ENCODE measurements at places on chromosomes 12 and 14. TPM values are rescaled to one million over a fixed set of nuclear protein-coding genes. Genes with fewer than 3 reads are reported as not detected.
A peak's percentile ranks its signal among the peaks of the same experiment; 100 is the strongest.

The CSRP2 gene
- 30.3 TPM for total RNA-seq

The SRGAP1 gene
- 4.4 TPM for total RNA-seq

The SLC7A7 gene
- 17.9 TPM for total RNA-seq

The ADSS1 gene
- 160 TPM for total RNA-seq

The CISTR gene
- total RNA-seq: 1.6 TPM

DNA sequence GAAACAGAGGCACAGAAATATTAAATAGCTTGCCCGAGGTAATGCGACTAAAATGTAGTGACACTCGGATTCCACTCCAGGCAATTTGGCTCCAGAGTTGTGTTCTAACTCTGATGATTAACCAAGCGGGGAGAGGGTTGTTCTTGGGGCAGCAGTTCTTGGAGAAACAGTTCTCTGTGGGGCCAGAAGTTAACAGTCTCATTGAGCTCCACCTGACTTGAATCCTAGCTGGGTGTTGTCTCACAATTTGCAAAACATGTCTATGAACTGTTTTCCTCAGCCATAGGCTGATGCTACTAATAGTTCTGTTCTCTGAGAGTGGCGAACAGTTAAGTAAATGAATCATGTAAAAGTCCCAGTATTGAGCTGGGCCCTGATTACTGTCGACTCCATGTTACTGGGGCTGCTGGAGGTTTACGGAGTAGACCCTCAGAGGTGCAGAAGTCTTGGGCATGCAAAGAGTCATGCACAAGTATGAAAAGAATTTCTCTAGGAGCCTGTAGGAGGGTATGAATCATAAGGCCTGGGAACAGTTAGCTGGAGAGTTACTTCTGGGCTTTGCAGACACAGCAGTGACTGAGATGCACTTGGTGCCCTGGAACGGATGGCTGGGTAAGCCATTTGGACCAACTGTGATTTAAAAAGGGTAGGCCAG is 15.4 kb upstream of the NIN start:
- no peak for DNase-seq

DNA sequence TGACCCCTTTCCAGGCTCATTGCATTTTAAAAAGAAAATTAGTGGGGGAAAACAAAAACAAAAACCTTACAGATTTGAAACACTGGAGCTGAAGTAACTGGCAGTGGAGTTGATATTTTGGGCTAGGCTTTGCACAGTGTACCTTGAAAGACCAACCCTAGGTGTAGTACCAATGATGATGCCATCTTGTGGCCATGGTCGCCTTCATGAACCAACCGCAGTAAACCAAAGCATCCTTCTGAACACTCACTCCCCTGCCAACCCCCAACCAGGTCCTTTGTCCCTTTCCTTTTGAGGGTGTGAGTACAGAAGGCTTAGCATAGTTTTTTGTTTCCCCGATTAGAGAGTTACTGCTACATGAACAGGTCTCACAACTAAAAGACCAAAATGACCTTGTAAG is 5.9 kb downstream of the TOMM20L start:
- no peak for DNase-seq

DNA sequence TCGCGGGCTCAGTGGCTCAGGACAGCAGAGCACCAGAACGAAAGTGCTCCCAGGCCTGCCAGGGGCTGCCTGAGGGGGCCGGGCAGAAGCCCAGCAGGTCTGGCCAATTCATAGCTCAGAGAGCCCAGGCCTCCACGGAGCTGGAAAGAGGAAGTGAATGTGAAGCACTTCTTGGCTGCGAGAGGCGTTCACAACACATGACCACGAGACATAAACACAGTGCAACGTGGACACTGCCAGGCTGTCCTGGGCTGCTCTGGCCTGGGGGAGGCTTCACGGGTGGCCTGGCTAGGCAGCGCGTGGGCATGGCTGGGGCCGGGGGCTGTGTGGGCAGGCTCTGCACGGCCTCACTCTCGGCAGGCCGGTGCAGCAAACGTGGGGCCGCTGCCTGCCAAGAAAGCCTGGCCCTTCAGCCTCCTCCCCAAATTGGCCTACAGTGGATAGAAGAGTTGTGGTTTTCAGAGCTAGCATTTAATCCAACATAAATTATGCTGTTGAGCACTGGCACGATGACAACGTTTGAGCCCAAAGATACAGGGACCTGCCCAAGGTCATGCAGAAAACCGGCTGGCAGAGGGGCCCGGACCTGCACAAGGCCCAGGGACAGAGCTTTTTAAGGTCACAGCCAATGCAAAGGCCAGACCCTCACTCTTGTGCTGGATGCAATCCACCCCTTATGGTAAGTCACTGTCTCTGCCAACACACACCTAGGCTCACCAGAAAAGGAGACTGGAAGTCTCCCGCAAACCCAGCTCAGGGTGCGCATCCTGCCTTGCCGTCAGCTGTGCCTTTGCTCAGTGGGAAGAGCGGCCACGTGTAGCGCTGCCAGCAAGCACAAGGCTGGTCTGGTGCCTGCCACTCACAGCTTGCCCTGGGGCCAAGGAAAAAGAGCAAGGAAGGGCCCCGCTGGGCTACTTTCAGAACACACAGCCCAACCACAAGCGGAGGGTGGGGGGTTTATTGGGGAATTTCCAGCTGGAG is 8.6 kb downstream of the SLC25A29 start:
- peak; percentile 82 for DNase-seq

DNA sequence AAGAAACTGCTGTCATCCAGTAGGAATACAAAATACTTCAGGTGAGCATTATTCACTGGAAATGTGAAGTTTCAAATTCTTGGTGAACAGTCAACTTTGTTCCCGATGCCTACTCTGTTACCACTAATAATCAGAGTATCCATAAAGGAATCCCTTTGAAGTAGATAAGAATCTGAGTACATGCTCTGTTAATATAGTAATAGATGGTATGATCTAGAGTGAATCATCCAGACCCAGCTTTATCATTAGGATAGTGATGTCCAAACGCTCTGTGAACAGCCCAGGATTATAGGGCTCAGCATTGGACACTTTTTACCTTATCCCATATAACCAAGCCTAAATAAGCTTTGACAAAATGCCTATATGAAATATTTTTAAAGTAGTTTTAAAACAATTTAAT is 33.3 kb downstream of the PPP2R3C start:
- DNase-seq: no peak

GRCh38 chr12:66047411-66048021 is 83.0 kb downstream of the LLPH start:
- DNase-seq: no peak

DNA sequence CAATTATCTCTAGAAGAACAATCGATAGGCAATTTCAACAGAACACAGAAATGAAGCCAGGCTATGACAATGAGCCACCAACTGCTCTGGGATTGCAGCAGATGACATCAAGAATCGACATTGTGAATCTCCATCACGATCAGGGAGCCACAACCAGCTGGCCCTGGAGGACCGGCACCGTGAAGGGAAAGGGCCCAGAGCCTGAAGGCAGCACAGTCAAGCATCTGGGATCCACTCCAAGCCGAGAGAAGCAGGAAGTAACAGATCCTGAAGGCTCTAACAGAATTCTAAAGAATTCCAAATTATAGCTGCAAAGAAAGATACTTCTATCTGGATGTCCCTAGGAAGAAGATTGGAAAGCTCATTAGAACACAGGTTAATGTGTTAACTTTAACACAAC is 61.0 kb downstream of the LRRC74A start:
- peak; percentile 44 for DNase-seq

GRCh38 chr12:12749433-12749832 is 32.3 kb downstream of the CDKN1B start:
- DNase-seq: no peak
